ENCODE measurements at places on chromosomes 6 and 20. TPM values are rescaled to one million over a fixed set of nuclear protein-coding genes. Genes with fewer than 3 reads are reported as not detected.

The NMBR gene
- total RNA-seq: not detected

The SEL1L2 gene
- total RNA-seq: not detected

The EFCAB8 gene
- total RNA-seq: 0.54 TPM

The HLA-DQA1 gene
- total RNA-seq: 3.6 TPM

The SLC35F1 gene
- total RNA-seq: not detected

The NFATC2 gene
- 65.0 TPM for total RNA-seq

The LRRN4 gene
- total RNA-seq: not detected

The MAP3K5 gene
- total RNA-seq: 8.8 TPM

The TRIM31 gene
- total RNA-seq: 0.09 TPM

The PI16 gene
- not detected for total RNA-seq

The TUBB2B gene
- total RNA-seq: 0.12 TPM

Measured in activated CD4-positive, alpha-beta T cell treated with anti-CD3 and anti-CD28 coated beads, Interleukin-2, amount 10 ng/mL, durations not matched to agents 24 days and 14 days (primary cell).